WTC11 (cell line): ENCODE measurements at places on chromosomes 6 and 20.

DNA sequence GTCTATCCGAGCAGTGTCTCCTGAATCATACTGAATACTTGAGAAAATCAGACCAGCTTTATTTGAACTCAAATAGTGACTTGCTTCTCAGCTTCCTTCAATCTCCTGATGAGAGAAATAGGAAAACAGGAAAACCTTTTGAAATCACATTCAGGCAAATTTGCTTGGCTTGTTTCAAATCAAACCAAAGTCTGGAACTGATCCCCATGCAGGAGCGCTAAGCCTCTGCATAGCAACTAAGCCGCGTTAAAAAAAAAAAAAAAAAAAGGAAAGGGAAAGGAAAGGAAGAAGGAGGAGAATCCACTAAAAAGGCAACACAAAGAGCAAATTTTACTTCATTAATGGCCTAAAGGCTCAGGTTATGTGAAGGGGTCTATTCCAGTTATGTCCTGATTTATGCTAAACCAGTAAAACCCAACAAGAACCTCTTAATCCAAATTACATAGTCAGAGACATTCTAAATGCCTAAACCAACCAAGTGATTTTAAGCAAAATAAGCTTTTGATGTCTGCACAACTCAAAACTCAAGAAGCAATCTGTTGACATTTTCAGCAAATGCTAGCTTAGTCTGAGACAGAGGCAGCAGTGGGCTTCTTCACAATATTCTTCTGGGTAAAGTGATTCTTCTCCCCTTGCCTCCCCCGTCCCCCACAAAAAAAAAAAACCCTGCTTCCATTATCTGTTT is 112.5 kb downstream of the SOBP start:
- DNase-seq: no peak

DNA sequence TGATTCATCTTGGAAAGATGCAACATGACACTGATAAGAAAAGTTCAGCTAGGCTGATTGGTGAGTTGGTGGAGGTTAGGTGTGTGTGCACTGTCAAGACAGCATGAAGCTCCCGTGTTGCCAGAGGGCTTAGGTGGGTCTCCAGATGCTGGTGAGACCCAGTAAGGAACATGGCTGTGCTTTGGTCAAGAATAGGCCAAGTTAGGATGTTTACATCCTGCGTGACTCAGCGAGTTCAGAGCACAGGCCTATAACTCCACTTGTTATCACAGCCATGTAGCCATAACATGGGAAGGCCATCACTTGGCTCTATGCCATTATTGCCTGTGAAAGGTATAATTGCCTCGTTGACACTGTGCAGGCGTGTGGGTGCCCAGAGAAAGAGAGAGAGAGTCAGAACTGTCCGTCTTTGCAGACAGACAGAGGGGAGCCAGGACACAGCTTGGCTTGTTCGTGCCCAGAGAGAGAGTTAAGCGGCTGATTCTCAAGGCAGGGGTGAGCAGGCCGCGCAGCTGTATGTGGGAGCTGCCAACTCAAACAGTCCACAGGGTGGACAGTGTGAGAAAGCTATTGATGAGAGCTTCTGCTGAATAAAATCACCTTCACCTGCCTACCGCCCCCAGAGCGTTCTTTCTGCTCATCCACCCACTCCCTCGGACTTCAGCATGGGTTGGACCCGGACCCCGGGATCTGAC is 43.5 kb downstream of the OR2B6 start:
- DNase-seq: no peak

DNA sequence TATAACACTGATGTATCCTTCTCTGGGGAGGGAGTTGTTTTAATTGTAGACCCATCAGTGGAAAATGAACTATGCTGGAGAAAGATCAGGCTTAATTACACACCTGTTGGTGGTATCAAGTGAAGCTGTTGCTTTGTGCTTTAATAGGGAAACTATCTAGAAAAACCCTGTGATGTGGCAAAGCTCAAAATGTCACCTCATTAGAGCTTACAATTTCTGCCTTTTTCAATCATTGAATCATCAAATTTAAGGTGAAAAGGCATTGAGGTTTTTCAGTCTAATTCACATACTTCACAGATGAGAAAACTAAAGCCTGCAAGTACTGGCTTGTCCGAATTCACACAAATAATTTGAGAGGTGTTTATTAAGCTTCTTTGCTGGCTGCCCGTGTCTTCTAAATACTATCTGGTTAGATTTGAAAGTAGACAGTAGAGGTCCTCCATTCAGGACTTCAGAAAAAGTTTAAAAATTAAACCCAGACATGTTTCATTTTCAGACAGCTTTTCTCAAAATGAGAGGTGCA is 143.3 kb upstream of the MAP3K7 start:
- DNase-seq: no peak

DNA sequence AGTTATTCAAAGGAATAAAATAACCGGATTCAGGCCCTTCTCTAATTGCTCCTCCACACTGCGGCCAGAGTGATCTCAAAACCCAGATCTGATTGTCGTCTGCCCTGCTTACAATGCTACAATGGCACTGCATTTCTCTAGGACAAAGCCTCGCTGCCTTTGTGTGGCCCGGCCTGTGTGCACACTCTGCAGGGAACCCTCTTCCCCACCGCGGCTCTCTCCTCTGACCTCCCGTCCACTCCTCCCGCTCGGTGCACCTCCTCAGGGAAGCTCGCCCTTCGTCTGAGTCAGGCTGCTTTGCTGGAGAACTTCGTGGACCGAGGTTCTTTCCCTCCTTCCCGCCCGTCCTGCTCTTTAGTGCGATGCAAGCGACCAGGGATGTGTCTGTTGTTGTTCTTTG is 101.6 kb upstream of the SNX9 start:
- no peak for DNase-seq

- DNase-seq: no peak
These were observed 64.1 kb upstream of the FBXO30 start for GRCh38 chr6:145878591-145879295.

GRCh38 chr6:5663259-5663658 is 343.5 kb downstream of the NRN1 start:
- no peak for DNase-seq

- DNase-seq: no peak
These were observed at the start of gene LTB for GRCh38 chr6:31582230-31582643. Gene LTB (minus strand): TSS chr6:31582424. CDS start chr6:31582417, 7 bp downstream.

- no peak for DNase-seq
These were observed 31.3 kb downstream of the CLIC5 start for GRCh38 chr6:45984347-45984746.

GRCh38 chr6:71091167-71091566 is 134.3 kb upstream of the B3GAT2 start:
- DNase-seq: no peak
